Activated naive CD4-positive, alpha-beta T cell treated with anti-CD3 and anti-CD28 coated beads, Interleukin-2, amount 50 U/mL, for 16 hours (primary cell): ENCODE measurements at places on chromosomes 1 and 21.

DNA sequence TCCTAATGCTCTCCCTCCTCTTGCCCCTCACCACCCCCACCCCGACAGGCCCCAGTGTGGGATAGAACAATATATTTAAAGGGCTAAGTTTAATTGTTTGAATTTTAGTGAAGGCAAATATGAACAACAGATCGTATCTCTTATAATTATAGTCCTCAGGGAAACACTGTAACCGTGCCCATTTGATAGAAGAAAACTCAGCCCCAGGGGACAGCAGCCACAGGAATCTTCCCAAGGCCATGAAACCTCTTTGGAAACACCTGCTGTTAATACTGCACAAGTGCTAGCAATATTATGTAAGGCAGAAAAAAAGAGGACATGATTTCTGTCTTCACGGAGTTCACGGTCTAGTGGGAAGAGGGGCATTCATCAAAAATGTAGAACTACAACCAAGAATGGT is 142.2 kb downstream of the URB2 start:
- no peak for DNase-seq

DNA sequence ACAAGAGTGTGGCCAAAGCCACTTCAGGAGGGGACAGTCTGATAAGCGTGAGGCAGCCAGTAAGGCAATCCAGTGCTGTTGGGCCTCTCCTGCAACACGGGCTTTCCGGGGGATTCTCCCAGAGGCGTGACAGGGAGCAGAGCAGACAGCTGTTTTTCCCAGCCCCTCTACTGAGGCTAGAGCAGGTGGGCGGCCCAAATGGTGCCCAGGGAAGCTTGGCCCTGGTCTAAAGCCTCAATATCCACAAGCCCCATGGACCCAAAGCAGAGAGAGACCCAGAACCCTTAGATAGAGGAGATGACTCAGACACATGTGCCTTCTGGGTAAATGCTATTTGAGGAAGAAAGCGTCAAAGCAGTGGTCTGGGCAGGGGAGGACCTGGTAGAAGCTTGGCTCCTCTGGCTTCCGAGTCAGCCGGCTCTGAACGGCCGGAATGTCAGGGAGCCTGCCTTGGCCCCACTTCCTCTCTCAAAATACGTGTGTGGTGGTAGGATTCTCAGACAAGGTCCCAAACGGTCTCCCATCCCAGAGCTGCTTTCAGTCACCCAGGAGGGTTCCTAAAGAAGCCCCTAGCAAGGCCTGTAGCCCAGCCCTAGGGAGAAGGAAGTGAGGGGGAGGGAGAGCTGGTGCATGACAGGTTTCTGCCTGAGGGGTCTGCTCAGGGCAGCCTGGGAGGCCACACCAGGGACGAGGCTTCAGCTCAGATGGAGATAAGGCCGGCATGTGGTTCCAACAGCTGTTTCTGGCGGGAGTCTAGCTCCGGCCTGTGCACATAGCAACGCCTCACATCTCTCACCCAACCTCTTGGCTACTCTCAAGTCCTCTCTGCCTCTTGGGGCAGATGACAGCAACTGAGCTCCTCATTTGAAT is 28.8 kb downstream of the PIK3C2B start:
- no peak for DNase-seq

DNA sequence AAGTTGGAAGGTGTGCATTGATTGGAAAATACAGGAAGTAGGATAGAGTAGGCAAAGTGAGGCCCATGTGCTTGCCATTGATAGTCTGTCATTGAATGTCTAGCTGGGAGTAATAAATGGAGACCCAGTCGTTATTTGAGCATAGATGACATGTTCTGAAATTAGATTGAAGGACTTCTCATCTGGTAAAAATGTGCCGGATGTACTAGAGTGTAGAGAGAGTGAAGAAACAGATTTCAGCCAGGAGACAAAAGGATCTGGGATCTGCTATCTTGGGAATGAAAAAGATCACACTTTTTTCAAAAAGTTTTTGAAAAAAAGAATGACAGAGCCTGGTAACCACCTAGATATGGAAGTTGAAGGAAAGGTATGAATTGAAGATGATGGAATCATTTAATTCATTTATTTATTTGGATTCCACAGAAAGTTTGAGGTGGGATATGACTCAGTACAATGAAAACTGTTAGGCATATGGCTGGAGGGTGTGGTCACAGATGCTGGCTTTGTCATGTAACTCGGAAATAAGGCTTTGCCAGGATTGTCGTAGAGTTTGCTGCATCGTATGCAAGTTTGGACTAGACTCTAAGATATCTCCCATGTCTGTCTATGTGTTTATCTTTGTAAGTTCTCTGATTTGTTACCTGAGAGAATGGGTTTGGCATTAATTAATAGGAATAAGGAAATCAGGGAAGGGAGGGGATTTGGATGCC is 137.1 kb downstream of the PBX1 start:
- no peak for DNase-seq

GRCh38 chr1:33152685-33153432 is 29.0 kb downstream of the TRIM62 start:
- no peak for DNase-seq

- no peak for DNase-seq
Measured at GRCh38 chr1:163744301-163744887, 422.6 kb downstream of the NUF2 start.

DNA sequence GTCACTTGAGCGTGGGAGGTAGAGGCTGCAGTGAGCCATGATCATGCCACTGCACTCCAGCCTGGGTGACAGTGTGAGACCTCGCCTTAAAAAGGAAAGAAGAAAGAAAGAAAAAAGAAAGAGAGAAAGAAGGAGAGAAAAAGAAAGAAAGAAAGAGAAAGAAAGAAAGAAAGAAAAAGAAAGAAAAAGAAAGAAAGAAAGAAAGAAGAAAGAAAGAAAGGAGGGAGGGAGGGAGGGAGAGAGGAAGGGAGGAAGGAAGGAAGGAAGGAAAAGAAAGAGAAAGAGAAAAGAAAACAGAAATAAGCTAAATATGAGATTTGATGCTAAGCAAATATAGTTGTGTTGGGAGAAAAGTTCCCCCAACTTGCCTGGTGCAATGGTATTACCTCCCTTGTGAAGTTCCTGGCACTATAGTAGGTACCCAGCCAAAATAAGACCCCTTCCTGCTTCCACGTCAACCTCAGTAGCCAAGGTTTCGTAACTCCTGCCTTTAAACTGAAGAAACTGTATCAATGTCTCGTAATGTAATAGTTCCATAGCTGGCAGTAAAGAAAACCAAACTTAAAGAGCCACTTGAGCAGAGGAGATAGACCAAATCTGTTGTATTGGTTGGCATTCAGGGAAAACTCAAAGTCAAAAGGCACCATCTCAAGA is 88.1 kb upstream of the HNRNPU start:
- DNase-seq = no peak
